ENCODE measurements at places on chromosomes 12 and 14.

DNA sequence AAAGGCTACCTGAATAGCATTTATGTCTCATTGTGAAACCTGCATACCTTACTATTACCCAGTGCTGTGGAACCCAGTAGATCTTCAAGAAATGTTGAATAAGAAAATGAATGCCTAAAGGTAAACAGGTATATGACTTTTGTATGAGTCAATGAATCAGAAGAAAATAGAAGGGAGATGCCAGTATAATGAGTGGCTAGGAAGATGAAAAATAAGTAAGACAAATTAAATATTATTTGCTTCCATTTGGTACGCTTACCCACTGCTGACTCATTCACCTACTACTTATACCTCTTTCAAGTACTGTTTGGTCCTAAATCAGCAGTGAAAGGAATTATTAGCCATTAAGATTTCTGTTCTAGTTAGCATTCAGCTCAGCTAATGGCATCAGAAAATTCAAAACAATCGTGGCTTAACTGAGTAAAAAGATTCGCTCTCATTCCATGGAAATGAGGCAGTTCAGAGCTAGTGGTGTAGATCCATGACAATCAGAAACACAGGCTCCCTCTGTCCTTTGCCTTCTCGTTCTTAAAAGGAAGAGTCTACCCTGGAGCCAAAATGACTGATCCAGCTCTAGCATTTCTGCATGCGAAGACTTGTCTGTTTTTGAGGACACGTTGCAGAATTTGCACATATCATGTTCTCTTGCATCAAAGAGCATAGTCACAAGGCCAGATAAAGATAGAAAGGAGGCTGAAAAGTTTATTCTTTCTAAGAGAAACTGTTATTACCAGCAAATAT is 705.8 kb upstream of the USP15 start:
- DNase-seq = no peak

- DNase-seq = no peak
Measured at GRCh38 chr14:74237441-74237840, 1.8 kb upstream of the VSX2 start.

DNA sequence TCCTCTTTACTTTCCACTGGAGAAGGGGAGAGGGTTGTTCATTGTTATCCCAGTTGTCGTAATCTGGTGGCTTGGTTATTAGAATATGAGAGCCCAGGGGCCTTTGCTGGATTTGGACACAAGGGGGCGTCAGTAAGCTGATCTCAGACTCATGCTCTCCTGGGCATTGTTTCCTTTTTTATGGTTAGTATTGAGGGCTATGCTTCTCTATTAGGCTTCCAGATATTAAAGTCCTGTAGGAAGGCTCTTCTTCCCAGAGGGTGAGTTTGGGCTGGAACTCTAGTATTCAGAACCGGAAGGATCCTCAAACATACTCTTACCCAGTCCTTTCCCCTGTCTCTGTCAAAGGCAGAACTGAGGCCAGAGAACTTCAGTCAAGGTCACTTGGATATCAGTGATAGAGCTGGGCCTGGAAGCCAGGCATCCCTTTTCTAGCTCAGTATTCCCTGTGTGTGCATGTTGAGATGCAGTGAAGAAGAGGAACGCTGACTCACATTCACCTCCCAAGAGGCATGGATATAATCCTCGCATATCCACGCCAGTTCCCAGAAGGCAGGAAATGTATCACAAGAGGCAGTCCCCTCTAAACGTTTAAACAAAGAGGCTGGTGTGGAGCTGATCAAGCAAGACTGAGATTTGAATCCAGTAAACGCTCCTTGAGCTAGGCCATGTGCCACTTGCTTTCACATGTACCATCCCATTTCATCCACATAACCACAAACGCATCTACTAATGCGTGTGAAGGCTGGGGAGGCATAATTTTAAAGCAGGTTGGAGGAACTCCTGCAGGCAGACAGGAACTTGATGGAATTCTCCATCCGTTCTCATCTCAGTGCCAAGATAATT is 41.6 kb downstream of the UBE3B start:
- DNase-seq = peak; percentile 35

- DNase-seq = no peak
Measured at GRCh38 chr12:81800298-81801148, 41.4 kb upstream of the PPFIA2 start.

- peak; percentile 3 for DNase-seq
Measured at GRCh38 chr12:108730365-108731104, 783 bp downstream of the CORO1C start.

GRCh38 chr14:101406921-101407320 is 154.4 kb upstream of the DIO3 start:
- no peak for DNase-seq

GRCh38 chr12:51020448-51021182 is 5.6 kb downstream of the SLC11A2 start:
- DNase-seq = no peak

DNA sequence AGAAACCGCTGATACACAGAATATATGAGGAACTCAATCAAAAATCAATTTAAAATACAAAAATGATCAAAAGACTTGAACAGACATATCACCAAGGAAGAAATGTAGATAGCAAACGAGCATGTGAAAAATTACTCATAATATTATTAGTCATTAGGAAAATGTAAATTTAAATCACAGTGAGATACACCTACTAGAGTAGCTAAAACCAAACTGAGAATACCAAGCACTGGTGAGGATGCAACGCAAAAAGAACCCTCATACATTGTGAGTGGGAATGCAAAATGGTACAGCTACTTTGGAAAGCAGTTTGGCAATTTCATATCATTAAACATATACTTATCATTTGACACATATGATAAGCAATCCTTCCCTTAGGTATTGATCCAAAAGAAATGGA is 101.1 kb upstream of the ST8SIA1 start:
- no peak for DNase-seq

GRCh38 chr14:66003082-66003730 is 483.0 kb upstream of the CCDC196 start:
- DNase-seq = no peak

- DNase-seq = no peak
Measured at GRCh38 chr14:32593290-32593942, 264.3 kb downstream of the AKAP6 start.

- no peak for DNase-seq
Measured at GRCh38 chr14:106840258-106840657, 1313.9 kb downstream of the TMEM121 start.

DNA sequence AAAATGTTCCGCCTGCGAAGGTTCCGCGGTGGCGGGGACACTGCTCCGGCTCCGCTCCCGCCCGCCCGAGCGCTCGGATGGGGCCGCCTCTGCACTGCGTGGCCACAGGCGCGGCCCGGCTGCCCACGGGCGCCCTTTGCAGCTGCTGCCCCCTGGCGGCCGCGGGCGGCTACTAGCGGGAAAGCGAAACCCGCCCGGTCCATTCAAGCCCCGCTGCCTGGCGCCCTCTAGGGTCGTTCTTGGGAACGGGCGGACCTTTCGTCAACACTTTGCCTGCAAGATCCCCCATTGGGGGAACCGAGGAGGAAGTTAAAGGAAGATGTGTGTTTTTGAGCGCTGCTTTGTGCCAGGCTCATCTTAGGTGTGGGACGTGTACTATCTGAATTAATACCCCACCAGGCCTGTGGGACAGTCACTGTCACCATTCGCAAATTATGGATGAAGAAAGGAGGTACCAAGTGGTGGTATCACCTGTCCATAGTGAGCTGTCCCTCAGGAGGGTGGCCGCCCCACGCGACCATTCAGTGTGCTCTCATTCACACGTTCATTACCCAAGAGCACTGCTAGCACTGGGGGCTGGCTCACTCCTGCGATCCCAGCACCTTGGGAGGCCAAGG is 19.4 kb downstream of the GPR132 start:
- DNase-seq = peak; percentile 86

DNA sequence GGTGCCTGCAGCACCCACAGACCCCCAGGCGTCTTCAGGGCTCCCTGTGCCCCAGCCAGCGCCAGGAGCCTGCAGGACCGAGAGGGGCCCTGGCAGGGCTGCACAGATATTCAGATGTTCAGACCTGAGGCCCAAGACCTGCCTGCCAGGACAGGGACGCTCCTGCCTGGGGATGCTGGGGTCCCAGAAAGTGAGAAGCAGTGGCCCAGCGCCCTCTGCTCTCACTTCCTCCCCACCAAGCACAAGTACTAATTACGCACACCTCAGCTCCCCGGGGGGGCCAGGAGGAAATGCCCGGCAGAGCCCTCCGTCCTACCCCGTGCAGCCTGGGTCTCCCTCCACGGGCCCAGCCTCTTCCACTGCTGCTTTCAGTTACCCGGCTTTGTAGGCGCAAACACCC is 28.8 kb upstream of the INF2 start:
- DNase-seq = no peak

DNA sequence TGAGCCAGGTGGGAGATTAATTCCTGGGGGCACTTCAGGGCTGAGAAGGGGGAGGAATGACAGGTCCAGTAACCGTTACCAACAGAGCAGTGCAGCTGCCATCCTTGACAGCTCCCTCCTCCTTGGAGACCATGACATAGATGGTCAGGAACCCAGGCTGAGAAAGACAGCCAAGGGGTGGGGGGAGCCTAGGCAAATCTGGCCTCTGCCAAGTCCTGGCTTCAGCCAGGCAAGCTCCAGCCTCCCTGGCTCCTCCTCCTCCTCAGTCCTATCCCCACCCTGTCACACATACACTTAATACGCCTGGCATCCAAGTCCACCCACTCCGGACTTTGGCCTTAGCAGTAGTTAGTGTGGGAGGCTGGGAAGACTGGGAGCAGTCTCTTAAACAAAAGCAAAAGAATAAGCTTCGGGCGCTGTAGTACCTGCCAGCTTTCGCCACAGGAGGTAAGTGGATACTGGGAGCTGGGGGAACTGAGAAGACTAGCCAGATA is at the start of gene RDH5:
Gene RDH5 (plus strand): TSS at position 323 of the 494 bp plus-strand sequence. CDS start 792 bp downstream, outside the sequence.
- DNase-seq = no peak

GRCh38 chr12:115871714-115872113 is 405.8 kb downstream of the MED13L start:
- DNase-seq = no peak

DNA sequence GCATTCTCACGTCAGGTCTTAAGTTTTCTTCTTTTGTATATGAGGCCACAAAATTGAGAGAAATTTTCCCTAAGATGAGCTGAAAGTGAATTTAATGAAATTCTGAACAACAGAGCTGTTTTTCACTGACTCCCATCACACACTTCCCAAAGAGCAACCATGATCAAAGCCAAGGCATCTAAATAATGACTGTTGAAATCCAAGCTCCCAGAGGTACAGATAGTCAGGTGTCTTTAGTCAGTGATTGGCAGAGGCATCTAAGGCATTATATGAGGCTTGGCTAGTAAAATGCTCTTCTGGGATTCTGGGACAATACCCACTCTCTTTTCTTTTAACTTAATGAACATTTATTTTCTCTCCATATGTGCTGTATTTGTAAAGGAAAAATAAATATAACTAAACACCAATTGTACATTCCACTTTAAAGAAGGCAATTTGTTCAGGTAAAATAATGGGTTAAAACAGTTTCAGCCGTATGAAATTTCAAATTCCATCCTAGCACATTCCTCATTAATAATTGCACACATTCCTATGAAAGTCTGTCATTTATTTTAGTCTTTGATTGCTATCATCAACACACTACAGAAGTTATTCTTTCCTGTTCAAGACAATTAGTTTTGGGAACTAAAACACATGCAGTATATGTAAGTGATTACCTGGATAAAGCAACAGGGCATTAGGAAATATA is 871 bp upstream of the SSTR1 start:
- no peak for DNase-seq

- no peak for DNase-seq
Measured at GRCh38 chr14:39366460-39367386, 65.5 kb downstream of the FBXO33 start.

DNA sequence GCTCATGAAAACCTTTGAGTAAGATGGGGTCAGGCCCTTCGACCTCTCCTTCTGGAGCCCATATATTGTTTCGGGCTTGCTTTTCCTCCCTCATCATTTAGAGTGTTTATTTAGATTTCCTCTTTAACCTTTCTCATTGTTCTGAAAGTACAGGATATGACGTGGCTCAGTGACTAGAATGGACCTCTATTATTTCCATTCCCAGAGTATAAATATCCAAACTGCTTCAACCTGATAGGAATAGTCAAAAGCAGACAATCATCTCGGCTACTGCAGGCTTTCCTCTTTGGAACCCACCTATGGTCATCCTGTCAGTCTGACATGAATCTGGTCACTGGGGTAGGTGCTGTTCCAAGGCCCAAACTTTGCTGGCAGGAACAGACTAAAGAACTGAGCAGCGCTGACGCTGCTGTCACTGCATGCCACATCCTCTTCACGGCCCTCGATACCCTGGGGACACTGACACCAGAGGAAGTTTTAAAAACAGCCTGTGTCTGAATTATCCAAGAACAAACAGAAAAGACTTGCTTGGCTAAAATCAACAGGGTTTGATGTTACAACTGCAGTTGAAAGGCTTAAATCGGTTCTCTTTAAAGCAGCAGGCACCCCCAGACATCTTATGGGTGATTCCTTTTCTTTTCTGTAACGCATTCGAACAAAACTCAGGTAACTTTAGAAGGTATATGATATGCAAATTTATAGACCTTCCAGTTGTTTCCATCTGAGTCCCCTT is 5.0 kb upstream of the DDX47 start:
- peak; percentile 43 for DNase-seq

- DNase-seq = no peak
Measured at GRCh38 chr14:68718023-68718990, 74.6 kb downstream of the ZFP36L1 start.

GRCh38 chr12:27285403-27285802 is 41.3 kb downstream of the STK38L start:
- DNase-seq = no peak

DNA sequence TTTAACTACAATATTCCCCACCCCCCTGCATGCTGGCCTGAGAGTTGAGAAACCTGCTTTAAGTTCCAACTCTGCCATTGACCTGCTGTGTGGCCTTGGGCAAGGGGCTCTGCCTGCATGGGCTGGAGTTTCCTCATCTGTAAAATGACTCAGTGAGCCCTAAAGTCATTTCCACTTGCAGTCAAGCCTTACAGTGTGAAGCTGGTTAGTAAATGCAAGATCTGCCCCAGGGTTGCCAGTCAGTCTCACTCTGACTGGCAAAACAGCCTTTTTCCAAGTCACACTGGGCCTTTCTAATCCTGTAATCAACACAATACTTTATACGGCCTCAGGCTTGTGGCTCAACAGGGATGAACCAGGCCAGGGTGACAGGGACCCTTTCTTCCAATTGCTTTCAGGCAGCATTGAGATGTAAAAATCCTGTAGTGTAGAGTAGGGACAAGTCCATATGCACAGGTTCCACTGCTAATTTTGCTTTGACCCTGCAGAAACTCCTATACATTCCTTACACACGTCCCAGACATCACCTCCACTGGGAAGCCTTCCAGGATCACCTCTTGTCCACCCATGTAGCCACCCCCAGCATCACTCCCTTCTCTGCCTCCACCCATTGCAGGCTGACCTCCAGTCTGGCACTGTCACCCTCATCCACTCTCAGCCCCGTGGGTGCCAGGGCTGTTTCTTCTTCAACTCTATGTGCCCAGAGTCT is 42.6 kb upstream of the PRIMA1 start:
- no peak for DNase-seq

GRCh38 chr12:66829660-66830325 is 150.9 kb upstream of the GRIP1 start:
- no peak for DNase-seq

DNA sequence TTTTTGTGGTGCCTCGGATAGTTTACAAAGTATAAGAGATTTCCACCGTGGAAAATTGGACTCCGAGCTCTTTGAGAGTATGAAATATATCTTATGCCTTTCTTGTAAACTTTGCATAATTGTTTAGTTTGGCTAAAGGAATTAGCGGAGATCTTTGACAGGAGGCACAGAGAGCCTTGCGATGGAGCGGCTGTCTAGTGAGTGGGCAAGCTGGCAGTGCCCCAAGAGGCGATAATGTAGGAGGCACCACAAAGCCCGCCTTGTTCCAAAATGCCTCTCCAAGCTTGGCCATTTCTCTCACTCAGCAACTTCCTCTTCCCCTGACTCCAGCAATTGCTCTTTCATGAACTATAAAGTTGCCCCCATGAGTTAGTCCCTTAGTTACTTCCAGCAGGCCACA is 270.1 kb upstream of the PRICKLE1 start:
- no peak for DNase-seq

Measured in T follicular helper cell (primary cell).